Ovary (tissue), 10 donors: ENCODE measurements at places on chromosomes 5 and 9. TPM values are rescaled to one million over a fixed set of nuclear protein-coding genes. Genes with fewer than 3 reads are reported as not detected.

DNA sequence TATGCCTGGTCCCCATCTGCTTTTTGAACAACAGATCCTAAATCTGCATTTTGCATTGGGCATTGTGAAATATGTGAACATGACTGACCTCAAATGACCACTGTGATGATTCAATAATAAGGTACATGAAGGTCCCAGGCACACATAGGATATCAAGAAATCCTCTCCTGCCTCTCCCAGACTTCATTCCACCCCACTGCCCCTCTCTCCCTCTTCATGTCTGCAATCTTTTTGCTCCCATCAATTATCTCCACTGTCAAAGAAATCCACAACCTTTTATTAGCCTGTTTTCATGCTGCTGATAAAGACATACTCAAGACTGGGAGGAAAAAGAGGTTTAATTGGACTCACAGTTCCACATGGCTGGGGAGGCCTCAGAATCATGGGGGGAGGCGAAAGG is 476.7 kb downstream of the CTNND2 start:
- no peak for DNase-seq

DNA sequence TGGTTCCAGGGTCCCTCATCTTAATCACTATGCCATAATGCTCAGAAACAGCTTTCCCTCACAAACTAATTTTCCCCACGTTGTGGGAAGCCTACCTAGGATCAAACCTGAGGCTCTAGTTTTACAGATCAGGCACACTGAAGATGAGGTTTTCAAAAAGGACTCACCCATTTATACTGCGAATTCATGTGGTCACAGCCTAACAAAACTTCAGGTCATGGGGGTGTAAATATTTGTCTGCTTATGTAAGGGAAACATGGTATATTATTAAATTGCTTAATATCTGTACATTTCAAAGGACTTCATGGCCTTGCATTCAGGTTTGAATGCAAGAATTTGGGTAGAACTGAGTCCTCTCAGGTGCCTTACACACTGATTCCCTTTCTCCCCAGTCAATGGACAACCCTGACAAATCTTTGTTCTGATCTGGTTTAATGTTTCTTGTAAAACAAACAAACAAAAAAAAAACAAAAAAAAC is 12.1 kb downstream of the ZFAND5 start:
- no peak for DNase-seq

DNA sequence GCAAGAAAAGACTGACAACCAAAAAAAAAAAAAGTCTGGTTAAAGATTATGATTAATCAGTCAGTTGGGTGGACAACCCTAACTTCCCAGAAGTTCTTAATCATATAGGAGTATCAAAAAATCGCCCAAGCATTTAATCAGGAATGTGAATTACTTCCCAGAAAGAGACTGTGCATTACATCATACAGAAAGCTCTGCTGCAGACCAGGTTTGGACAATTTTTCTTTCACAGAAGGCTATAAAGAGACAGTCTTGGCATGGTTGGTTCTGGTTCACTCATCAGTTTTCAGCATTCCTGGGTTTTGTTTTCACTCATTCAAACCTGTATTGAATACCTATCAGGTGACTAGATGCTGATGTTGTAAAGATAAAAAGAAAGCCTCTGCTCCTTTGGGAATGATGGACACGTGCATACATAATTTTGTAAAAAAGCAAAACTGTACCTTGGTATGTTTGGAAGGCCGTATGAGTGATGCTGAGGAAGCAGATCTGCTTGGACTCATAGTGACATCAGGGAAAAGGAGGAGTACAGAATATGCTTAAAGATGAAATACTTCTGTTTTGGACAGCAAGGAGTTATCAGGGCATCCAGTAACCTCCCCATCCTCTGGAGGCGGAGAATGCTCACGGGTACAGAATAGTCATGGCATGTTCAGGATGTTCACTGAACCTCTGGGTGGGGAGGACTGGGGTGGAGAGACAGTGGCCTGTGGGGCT is 178.4 kb downstream of the GNA14 start:
- DNase-seq, result no peak

GRCh38 chr9:96514800-96515158 is 64.8 kb downstream of the HABP4 start:
- no peak for DNase-seq

DNA sequence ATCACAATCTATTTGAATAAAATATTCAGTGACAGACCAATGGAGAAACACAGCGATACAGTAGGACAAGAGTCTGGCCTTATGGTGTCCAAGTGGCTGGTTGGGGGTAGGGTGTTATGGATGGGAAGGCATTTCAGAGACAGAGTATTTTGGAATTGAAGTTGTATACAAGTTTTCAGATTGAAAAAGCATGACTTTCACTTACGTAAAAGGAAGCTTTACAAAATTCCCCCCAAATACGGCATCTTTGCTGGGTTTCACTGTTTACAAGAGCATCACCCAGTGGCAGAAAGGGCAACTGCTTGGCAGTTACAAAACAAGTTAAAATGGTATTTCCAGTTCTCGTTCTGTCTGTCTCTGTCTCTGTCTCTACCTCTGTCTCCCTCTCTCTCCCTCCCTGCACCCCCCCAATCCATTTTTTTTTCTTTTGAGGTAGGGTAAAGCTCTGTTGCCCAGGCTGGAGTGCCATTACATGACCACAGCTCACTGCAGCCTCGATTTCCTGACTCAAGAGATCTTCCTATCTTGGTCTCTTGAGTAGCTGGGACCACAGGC is 86.2 kb downstream of the PTPN3 start:
- peak; percentile 26 for DNase-seq

DNA sequence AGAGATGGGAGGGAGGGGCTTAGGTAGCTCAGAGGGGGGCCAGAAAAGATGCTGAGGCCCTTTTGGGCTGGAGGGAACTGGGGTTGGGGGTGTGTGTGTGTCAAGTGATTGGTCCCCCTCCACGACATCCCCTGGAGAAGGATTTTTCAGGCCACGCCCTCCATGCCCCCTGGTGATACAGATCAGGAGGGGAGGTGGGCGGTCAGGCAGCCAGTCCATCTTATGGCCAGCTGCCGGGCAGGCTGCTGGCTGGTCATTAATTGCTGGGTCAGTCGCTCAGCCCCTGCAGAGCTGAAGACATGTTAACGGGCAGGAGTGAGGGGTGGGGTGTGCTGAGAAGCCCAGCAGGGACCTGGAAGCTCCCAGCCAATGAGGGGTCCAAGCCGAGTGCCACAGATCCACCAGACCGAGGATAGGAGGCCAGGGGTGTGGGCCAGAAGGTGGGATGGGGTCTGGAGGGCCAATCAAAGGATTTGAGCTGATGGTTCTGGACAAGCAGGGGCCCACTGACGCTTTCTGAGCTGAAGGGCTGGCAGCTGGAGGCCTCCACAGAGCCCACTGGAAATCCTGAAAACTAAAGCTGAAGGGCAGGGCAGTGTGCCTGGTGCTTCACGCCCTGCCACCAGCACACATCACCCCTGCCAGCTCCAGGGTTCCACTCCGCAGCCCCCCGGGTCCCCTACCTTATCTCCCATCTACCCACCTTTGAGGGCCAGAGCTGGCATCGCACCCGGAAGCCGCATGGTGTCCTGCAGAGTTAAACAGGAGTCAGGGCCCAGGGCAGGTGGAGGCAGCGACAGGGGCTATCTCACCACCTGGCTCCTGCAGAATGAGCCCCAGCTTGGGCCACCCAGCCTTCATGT is 19.1 kb downstream of the PDGFRB start:
- no peak for DNase-seq

DNA sequence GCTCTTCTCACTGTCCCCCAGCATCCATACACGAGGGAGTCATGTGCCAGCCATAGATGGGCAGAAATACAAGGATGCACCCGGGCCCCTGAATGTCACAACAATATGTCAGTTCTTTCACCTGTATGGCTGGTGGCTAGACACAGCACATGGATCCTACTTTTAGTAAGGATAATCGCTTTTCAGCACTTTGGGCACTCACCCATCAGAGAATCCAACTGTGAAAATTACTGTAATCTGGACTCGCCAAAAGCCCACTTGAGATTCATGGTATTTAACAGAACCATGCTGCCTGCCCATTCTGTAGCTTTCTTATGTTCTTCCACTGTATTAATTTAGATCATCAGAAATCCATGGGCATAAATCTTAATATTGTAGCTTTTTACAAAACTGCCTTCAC is 124.8 kb downstream of the FRMD3 start:
- no peak for DNase-seq

DNA sequence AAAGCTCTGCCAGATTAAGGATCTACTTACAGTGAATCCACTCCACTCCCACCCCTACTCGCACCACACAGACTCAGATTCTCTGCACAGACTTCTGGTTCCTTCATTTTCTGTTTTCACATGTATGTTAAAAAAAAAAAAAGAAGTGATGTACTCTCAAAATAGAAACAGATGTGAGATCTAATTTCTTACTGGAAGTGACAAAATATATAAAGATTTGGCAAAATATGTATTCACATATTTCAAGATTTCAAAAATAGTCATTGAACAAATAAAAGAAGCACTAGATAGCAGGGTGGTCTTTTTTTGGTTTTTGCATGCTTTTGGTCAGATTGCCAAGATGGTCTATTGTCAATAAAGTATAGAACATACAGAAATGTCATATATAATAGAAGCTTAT is 379.2 kb downstream of the TMEM167A start:
- DNase-seq, result no peak

- DNase-seq, result peak; percentile 27
Measured at GRCh38 chr5:138641547-138642298, 66.5 kb upstream of the HSPA9 start.

DNA sequence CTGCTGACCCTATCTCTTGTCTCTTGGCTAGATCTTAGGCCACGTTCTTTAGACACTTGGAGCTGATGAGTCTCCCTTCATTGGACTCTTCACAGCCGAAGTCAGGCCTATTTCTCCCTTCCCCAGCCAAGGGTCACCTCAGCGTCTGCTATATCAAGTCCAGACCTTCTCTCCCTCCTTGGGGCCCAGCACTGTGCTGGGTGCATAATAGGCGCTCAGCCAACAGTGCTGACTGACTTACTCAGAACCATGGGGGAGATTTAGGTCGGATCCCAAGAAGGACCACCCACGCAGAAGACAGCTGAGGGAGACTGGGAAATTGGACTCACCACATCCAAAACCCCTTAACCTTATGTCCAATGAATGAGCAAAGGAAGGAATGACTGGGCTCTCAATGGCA is 5.6 kb upstream of the AMBP start:
- no peak for DNase-seq

DNA sequence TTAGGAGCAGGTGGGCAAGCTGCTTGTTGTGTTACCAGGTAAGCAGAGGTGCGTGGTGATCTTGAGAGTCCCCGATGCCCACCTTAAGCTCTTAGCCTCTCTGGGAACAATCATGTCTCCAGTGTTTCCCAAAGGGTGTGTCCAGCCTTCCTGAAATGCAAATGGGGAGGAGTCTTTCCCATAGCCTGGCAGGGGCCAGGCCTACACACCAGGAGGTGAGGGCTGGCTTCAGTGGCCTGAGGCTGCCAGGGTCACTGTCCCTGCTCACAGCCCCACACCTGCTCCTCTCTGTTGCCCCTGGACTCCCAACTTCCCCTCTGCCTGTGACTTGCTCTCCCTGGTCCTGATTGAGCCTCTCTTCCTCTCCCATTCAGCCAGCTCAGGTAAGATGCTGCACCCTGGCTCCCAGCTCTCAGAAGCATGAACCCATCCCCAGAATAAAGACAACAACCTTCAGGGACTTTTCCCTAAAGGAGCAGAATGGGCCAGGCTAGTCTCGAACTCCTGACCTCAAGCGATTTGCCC is 65.7 kb upstream of the PHYKPL start:
- DNase-seq, result no peak

GRCh38 chr9:6978591-6978990 is 220.8 kb downstream of the KDM4C start:
- no peak for DNase-seq

DNA sequence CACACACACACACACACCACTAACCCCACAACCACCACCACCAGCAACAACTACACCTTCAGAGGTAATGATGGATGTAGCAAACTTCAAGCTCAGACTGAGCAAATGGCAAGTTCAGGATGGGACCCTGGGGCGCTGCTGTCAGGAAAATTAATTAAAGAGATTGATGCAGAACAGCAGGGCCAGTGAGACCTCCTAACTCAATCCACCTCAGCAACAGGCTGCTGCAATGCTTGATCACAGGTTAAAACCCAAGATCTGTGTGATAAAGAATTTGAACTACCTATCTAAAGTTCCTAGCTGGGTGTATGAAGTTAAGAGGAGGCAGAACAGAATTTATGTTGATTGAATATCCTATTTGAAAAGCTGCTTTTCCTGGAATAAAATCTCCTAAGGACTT is 140.3 kb upstream of the FER start:
- DNase-seq, result no peak

GRCh38 chr9:89109666-89110065 is 69.0 kb downstream of the SHC3 start:
- DNase-seq, result no peak

ZNF366 gene
- 3.5 TPM for total RNA-seq

IRX2 gene
- total RNA-seq, result 0.46 TPM

SH3GL2 gene
- 0.38 TPM for total RNA-seq

AHRR gene
- total RNA-seq, result 2.0 TPM

APBA1 gene
- 2.8 TPM for total RNA-seq

KCNV2 gene
- total RNA-seq, result not detected
